Stimulated activated CD4-positive, alpha-beta T cell treated with anti-CD3 and anti-CD28 coated beads, Interleukin-15, amount 100 ng/mL, for 1 hour (primary cell): ENCODE measurements at places on chromosomes 12 and 14.

DNA sequence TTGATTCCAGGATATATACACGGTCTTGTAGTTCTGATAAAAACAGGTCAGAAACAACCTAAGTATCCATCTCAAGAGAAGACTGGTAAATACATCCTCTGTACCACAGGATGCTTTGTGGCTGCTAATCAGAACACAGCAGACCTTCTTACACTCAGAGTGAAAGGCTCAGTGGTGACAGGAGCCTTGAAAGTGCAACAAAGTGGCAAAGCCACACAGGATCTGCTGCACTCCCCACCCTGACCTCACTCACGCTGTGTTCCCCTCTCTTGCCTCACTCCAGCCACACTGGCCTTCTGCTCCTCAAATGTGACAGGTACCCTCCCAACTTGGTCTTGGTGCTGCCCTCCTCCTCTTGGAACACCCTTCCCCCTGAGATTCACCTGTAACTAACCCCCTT is 98.1 kb upstream of the GRIP1 start:
- no peak for DNase-seq

DNA sequence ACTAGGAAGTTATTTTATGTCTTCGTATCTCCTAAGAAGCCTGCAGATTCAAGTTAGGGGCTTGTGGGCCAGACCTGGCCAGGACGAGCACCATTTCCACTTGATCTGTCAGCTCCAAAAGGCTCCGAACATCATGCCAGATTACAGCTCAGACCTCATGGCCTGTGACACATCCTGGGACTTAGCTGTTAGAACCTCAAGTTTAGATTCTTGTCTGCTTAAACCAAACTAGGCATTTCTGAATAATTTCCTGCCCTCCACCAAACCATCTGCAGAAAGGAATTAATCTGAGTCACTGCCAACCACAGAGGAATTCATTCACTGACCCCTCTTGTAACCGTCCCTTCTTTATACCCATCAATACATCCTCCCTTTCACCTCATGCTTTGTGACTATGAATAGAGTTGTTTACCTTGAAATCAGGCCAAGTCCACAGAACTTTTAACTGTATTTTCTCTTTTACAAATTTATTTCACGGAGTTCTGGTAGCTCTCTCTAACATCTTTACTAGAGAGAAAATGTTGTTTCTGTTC is 120.3 kb downstream of the FBXL14 start:
- DNase-seq: no peak

DNA sequence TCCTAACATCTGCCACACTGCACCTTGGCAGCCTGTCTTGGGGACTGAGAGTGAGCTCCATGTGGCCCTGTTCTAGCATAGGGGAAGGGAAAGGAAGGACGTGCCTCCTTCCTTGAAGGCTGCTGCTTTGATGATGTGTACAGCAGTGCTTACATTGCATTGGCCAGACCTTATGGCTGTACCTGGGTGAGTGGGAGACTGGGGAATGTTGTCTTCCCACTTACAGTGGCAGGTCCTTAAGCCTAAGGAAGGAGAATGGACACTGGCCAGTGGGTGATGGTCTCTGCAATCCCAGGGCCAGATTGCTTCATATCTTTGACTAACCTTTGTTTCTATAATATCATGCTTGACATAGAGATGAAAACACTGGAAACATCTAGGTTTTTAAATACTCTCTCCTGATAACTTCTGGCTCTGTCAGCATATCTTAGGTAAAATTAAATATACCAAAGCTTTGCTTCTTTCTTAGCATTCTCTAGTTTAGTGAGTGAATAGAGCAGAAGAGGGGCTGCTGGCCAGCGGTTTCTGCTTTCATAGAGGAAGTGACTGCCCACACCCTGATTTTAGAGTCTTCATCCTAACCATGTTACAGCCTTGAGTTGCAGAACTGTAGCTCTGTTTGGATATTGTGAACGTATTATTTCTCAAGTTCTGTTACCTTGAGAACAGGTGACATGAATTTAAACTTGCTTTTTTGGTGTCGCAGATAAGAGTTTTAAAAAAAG is 27.2 kb downstream of the KLC1 start:
- DNase-seq: no peak

- DNase-seq: no peak
Measured at GRCh38 chr12:67957383-67957782, 31.9 kb upstream of the IFNG-AS1 start.

DNA sequence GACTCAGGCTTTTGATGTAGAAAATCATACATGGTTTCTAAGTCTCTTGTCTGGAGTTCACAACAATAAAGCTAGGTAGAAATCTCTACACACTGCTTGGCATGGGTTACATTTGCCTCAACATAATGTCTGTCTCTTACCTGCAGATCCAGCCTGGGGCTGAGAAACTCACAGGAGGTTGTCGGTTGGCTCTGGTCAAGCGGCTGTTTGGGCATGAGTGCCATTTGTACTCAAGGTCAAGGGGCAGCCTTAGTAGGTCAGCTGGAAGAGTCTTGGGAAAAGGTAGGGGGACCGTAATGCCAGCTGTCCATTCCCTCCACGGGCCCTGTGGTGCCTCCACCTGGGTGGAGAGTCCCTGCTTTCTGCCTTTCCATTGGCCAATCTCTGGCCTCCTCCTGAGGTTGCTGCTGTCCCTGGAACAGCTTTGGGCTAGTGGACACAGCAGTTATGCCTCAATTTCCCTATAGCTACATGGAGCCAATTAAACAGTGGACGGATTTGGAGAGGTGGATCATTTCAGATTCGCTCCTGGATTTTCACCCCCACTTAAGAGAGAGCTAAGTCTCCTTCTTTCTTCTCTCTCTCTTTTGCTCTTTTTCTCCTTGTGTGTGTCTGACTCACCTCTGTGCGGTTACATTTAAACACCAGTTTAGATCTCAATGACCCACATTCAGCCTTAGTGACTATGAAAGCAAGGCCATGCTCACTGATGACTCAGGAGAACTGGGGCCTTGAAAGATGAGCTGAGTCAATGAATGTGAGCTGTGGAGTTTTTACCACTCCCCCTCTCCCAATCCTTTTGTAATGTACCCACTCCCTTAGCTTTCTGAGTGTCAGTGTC is 132.8 kb upstream of the HIF1A start:
- DNase-seq: no peak

DNA sequence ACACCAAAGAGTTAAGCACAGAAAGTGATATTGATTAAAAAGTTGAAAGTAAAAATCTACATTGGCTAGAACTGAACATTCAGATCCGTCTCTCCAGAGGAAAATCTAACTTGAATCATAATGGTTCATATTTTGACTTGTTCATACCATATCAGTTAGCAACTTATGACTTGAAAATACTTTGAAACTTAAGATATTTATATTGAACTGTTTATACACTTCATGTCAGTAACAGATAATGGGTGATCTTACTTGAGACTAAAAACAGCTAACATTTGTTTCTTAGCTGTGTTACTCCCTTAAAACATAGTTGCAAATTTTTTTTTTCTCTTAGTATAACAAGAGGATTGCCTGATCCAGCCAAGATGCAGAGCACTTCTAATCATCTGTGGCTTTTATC is 3.6 kb downstream of the TBK1 start:
- no peak for DNase-seq

DNA sequence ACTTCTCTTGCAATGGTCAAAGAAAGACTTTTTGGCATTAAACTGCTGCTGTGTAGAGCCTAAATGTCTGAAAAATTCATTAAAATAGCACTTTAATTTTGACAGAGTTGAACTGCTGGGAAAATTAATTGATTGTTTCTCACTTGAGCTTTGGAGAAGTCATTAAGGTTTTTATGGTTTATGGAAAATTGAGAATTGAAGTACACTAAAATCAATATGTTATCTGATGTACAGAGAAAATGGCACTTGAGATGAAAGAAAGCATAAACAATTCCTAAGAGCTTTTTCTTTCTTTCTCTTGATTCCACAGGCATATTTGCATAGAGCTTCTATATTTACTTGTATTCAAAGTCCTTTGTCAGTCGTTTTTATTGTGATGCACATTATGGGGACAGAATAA is 188.5 kb upstream of the CAND1 start:
- no peak for DNase-seq

DNA sequence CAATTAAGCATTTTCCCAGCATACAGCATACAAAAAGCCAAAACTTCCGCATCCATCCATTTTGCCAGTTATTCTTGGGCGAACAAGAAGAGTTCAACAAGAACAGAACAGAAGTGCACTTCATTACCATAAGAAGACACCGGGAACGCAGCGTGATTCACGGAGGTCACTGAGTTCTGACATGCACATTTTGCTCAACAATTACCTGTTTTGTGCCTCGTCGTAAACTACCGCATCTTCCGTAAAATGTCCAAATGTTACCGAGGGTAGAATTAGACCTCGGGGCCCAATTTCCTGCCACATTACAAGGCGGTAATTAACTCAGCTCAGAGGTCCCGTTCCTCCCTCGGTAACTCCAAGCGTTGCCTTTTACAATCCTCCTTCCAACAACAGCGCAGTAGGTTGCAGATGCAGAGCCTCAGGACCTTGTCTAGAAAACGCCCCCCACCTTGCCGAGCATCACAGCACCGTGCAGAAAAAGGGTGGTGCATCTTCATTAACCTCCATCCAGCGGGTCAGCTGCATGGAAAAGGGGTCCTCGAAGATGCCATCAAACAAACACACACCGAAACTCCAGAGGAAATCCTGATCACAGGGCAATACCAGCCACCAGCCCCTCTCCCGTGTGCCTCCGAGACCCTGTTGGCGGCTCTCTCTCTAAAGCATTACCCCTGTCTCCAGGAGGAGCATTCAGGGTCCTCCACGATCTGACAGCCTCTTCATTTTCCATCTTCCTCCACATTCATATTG is 125.2 kb downstream of the BCL11B start:
- DNase-seq: no peak
